ENCODE measurements at places on chromosomes 7 and 10. TPM values are rescaled to one million over a fixed set of nuclear protein-coding genes. Genes with fewer than 3 reads are reported as not detected.

DNA sequence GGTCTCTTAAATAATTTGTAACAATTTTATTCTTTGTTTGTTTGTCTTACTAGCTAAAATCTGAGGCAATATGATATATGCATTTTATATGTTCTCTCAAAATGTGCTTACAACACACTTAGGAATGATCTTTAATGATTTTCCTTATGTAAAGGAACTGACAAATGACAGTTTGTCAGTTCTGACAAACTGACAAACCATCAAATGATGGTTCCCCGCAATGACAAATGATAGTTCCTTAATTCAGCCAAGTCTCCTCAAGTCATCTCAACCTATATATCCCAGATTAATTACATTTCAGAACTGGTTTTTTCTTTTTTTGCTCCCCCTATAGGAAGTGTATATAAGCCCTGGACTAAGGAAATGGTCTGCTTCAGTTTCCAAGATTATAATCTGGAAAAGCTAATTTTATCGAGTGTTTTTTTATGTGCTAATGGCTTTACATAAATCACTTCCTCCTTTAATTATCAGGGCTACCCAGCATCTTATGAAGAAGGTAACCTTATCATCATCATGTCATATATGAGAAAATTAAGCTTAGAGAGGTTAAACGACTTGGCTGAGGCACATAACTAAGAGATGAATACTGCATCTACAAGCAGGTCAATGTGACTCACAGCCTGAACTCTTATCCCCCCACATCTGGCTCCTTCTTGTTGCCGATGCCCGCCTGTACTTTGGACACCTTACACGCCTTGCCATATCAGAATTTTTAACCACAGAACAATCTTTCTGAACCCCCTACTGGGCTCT, 75.1 kb downstream of the RELN start:
- no peak for DNase-seq

DNA sequence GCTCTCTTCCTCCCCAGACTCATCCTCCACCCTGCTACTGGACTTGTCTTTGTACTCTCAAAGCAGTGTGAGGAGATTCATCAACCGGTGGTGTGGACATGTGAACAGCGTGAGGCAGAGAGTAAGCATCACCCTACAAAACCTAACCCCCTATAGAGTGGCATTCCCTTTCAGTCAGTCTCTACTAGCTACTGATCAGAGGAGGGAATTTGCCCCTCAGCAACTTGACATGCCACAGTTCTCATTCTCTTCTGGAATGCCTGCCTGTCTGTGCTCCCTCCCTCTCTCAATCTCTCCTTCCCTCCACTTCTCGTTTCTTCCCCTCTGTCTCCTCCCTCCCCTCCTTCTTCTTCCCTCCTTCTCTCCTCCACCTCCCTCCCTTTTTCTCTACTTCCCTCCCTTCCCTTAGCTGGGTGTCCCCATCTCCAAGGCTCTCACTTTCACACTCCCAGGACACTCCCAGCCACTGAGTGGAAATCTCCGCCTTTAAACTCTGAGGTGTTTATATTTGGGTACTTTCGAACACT, 24.6 kb downstream of the H2AZ2 start:
- DNase-seq = no peak

DNA sequence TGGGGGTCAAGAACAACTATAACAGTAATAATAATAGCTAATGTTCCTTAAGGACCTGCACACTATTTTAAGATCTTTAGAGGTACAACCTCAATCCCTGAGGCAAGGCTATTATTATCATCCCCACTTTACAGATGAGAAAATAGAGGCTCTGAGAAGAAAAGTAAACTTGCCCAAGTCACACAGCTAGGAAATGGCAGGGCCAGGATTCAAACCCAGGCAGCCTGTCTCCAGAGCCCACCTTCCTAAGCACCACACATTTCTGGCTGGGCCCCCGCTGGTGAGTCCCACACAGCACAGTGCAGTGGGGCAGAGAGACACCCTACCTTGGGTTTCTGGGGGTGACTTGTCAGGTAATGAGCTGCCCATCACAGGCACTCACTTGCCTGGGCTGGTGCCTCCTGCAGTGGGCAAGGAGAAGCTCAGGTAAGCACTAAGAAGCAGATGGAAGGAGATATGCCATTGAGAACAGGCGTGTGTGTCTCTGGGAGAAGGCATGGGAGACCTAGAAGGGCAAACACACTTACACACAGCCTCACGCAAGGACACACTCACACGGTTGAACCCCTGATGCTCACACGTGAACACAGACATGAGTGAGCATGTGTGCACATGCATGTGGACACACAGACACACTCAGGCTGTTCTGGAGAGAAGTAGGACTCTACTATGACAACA, 104.4 kb upstream of the ZMIZ1 start:
- DNase-seq = no peak

The SAP25 gene
- 1.3 TPM for total RNA-seq

The MYPN gene
- total RNA-seq = 134 TPM

The FXYD4 gene
- total RNA-seq = not detected
